ENCODE measurements at places on chromosomes 3 and 15.

GRCh38 chr3:47865192-47865591 is 62.3 kb downstream of the DHX30 start:
- no peak for DNase-seq

DNA sequence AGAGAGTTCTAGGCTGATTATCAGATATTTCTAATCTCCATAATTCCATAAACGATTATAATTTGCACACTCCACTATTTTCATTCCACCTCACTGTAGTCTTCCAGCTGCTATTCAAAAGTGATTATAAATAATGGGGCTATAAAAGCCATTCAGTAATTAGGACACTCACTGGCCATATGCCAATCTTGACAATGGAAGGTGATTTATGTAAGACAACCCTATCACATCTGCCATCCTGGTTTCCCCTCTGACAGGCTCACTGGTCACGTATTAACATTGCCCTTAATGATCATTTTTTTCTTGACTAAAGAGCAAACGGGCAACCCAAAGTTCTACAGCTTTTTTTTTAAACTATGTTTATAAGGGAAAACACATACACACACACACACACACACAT is 402.4 kb downstream of the MAGI1 start:
- no peak for DNase-seq

DNA sequence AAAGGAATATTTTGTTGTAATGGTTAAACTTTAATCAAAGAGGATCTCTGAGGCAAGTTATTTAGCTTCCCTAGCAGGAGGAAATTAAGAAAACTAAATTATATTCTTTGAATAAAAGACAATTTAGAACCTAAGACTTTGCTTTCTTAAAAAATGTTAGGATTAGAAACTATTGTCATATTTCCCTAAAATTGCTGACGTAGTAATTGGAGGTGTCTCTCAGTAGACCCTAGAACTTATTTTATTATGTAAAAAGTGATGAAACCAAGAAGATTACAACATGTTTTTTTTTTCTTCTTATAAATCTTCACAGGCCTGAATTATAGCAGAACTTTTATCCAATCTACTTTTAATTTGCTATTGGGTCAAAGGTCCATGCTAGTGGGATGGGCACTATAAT is 363.3 kb upstream of the THRB start:
- DNase-seq = no peak

- DNase-seq = no peak
These were observed 3.7 kb downstream of the GPR62 start for GRCh38 chr3:51958603-51959521.

DNA sequence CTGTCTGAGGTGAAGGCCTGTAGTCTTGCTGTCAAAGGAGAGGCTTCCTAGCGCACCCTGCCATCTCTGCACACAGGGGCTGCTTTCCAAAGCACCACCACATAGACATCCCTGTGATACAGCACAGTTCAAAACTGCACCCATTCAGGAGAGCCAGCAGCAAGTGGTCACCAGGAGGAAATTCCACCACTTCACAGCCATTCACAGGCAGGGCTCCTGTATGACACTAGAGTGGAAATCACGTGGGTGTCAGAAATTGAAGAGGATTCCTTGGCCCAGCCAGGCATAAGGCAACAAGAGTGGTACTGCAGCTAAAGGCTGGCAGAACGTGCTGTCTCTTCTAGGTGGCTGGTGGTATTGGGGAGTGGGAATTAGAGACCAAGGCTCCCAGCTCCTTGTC is 102.8 kb downstream of the RFTN1 start:
- no peak for DNase-seq

- DNase-seq = no peak
These were observed 26.3 kb downstream of the ABCC5 start for GRCh38 chr3:183991403-183991802.

DNA sequence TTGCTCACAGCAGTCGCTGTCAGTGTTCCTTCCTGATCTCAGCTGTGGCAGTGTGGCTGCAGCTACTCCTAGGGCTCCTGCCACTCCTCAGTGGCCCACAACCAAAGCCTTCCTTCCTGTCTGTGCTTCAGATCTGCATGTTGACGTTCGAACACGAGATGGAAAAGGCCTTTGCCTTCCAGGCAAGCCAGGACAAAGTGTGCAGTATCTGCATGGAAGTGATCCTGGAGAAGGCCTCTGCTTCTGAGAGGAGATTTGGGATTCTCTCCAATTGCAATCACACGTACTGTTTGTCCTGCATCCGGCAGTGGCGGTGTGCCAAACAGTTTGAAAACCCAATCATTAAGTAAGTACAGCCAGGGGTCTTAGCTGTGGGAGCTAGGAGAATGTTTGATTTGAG is 17.8 kb downstream of the MKRN2 start:
- DNase-seq = no peak

Measured in RCC 7860 (cell line).